ENCODE measurements at places on chromosomes 4 and X. TPM values are rescaled to one million over a fixed set of nuclear protein-coding genes. Genes with fewer than 3 reads are reported as not detected.
A peak's percentile ranks its signal among the peaks of the same experiment; 100 is the strongest.

GRCh38 chr4:77465271-77465670 is 140.3 kb upstream of the CXCL13 start:
- no peaks in the 10 kb centered on the region for H3K36me3 ChIP-seq
- H3K27ac ChIP-seq, result no peak overlapping the region
- DNase-seq, result no peak
- no peaks in the 10 kb centered on the region for H3K4me1 ChIP-seq
- no peaks in the 10 kb centered on the region for H3K27me3 ChIP-seq
- H3K4me3 ChIP-seq, result no peak overlapping the region

- H3K36me3 ChIP-seq, result no peaks in the 10 kb centered on the region
- H3K27ac ChIP-seq, result no peak overlapping the region
- no peak overlapping the region for H3K4me3 ChIP-seq
- H3K4me1 ChIP-seq, result no peaks in the 10 kb centered on the region
Observed at GRCh38 chrX:18833071-18833731, 125.8 kb downstream of the PPEF1 start.

DNA sequence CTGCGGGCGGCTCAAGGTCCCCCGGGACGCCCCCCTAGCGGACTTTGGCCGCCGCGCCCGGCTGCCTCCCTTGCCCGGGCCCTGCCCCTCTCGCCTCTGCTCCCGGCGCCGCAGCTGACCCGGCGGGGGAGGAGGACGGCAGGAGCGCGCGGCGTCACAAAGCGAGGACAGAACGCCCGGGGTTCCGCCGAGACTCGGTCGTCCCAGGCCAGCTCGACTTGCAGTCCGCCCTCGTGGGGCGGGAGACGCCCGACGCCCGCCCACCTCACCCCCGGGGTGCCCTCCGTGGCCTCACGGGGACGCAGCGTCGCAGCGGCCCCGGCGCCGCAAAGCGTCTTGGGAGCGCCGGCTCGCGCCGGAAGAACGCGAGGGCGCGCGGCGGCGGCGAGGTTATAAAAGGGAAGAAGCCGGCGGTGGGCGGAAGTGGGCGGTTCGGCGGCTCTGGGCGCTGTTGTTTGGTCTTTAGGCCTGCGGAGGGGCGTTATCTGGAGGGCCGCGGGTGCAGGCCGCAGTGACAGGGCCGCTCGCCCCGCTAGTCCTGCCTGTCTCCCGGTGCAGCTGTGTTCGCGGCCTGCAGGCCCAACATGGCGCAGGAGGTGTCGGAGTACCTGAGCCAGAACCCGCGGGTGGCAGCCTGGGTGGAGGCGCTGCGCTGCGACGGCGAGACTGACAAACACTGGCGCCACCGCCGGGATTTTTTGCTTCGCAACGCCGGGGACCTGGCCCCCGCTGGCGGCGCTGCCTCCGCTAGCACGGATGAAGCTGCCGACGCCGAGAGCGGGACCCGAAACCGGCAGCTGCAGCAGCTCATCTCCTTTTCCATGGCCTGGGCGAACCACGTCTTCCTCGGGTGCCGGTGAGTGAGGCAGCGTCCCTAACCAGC is at the start of gene CDKN2AIP:
Gene CDKN2AIP, plus strand, starts transcription at position 423 of the 883 bp plus-strand sequence. Its CDS starts 162 bp downstream, at position 585.
- peaks cover 25% of the 10 kb centered on the region for H3K4me1 ChIP-seq
- peak within 1 kb of the TSS; percentile 96 for H3K27ac ChIP-seq
- DNase-seq, result peak; percentile 81
- peaks cover 18% of the 10 kb centered on the region for H3K36me3 ChIP-seq
- no peaks in the 10 kb centered on the region for H3K27me3 ChIP-seq

DNA sequence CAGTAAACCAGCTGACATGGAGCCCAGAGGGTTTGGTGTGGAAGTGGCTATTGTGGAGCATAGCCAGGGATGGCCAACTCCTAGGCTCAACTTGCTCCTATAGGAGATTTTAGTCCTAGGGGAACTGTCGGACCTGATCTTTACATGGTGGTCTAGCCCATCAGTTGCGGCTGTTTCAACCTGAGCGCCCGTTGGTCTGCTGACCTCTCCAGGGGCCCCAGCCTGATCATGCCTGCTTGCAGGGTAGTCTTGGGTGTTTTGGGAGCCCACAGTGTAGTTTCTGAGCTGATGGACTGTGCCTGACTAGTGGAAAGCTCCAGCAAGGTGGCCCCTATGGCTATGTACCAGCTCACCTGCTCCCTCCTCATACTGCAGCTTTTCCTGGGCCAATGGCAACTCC is 597.0 kb downstream of the IQCM start:
- no peak for DNase-seq
- H3K27me3 ChIP-seq, result no peaks in the 10 kb centered on the region
- H3K4me3 ChIP-seq, result no peak overlapping the region
- H3K27ac ChIP-seq, result no peak overlapping the region

DNA sequence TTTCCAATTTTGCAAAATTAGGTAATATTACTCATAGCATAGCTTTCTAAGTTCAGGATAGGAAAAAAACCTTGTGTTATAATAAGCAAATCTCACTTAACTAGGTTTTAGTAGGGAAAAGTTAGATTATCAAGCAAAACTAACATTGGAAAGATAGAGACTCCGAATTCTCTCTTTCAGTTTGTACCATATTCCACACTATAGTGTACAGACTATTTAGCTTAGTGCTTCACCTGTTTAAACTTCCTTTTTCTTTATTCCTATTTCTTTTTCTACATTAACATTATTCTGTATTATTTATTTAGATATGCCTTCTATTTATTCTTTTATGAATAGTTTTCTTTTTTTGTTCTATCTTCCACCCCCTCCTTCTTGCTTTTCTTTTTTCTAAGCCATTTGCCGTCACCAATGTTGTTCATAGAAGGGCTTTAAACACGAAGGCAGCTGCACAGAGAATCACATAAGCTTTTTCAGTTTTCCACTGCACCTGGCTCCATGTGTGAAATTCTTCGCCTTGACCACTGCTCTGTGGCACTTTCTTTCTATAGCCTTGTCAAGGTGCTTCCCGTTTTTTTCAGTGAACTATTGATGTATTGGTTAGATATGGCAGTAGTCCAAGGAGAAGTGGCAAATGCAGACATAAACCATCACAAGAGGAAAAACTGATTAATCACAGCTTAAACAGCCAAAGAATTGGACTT is 8.5 kb downstream of the PCDH10 start:
- no peak overlapping the region for H3K4me3 ChIP-seq
- no peaks in the 10 kb centered on the region for H3K36me3 ChIP-seq
- no peak overlapping the region for H3K27ac ChIP-seq
- DNase-seq, result no peak

DNA sequence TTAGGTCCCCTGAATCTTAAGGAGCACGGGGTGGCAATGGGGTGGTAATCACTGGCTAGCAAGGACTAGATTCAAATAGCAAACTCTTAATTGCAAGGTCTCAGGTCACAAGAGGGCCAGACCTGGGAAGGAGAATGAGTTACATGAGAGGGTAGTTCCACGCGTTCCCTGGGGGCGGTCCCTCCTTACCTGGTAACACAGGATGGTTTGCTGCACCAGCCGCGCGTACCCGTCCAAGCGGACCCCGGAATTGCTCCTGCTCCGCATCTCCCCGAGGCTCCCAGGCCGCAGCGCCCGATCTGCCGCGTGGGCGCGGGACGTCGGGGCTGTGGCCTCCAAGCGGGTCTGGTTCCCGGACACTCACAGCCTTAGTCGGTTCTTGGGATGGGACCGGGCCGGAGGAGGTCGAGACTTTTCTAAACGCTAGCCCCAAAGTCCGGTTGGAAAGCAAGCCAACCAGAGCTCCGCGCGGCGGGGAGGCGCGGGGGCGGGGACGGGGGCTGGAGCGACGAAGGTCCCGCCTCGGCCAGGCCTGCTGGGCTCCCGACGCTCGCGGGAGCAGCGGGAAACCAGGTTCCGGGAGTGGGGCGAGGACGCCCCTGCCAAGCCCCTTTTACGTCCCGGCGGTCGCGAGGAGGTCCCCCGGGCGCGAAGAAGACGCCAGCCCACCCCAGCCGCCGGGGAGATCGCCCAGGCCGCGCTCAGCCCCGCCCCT is at the start of gene PHKA2:
Gene PHKA2, minus strand, starts transcription at position 449 of the 715 bp plus-strand sequence. Its CDS starts 182 bp downstream, at position 267.
- DNase-seq, result peak; percentile 18
- H3K27ac ChIP-seq, result peak within 1 kb of the TSS; percentile 83
- H3K36me3 ChIP-seq, result no peaks in the 10 kb centered on the region
- peaks cover 5% of the 10 kb centered on the region for H3K4me1 ChIP-seq

DNA sequence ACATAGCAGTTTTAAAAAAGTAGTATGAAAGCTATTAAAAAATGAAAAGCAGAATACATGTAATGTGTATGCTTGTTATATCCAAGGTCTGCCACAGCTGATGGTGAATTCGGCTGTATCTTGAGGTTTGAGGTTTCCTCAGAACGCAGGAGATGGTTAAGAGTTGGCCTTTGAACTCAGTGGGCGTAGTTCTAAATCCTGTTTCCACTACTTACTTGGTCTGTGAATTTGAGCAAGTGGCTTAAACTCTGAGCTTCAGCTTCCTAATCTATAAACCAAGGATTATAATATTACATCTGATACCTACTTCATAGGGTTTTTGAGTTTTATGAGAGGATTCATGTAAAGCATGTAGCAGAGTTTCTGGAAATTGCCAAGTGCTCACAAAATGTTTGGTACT is 125.2 kb downstream of the STIM2 start:
- H3K27ac ChIP-seq, result no peak overlapping the region
- no peaks in the 10 kb centered on the region for H3K4me1 ChIP-seq
- H3K36me3 ChIP-seq, result no peaks in the 10 kb centered on the region
- DNase-seq, result peak; percentile 70

- H3K4me3 ChIP-seq, result no peak overlapping the region
- H3K27me3 ChIP-seq, result no peaks in the 10 kb centered on the region
- H3K36me3 ChIP-seq, result no peaks in the 10 kb centered on the region
- no peak for DNase-seq
- no peaks in the 10 kb centered on the region for H3K4me1 ChIP-seq
Observed at GRCh38 chr4:113114884-113115283, 65.4 kb downstream of the ANK2 start.

GRCh38 chr4:150578745-150579501 is 3.0 kb upstream of the MAB21L2 start:
- H3K4me3 ChIP-seq, result peak overlapping the region; percentile 66
- H3K4me1 ChIP-seq, result peaks cover 11% of the 10 kb centered on the region
- no peaks in the 10 kb centered on the region for H3K36me3 ChIP-seq
- H3K27me3 ChIP-seq, result peaks cover 3% of the 10 kb centered on the region

DNA sequence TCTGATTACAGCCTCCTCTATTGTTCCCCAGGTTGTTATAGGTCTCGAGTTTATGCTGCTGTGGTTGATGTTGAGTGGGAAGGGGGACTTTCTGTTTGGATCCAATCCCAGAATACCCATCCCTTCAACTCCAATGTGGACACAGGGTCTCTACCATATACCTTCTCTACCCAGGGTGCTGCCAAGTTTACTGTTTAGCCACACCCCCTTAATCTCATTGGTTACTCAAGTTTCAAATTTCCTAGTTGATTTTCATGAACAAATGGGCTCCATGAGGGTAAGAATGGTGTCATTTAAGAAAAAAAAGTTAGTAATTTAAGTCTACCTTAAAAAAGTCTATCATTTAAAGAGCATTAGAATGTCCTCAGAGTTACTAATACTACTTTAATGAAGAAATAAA is 3.6 kb upstream of the SPP1 start:
- peaks cover 27% of the 10 kb centered on the region for H3K4me1 ChIP-seq
- H3K27me3 ChIP-seq, result no peaks in the 10 kb centered on the region
- H3K36me3 ChIP-seq, result no peaks in the 10 kb centered on the region
- no peak overlapping the region for H3K27ac ChIP-seq
- no peak for DNase-seq

DNA sequence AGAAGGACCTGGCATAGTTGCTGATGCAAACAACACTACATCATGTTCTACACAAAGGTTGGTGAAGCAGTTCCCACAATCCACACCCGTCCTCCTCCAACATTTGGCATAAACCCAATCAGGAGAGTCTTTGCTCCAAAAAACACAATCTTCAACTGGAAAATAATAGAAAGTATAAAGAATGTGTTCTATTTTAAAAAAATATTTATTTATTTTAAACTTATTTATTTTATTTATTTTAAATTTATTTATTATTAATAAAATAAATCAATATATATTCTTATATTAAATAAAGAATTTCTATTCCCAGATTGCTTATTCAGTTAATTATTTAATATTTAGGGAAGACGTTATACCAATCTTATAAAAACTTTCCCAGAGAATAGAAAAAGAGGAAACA is 1753.7 kb upstream of the AGA start:
- no peak overlapping the region for H3K27ac ChIP-seq
- H3K4me1 ChIP-seq, result no peaks in the 10 kb centered on the region
- no peaks in the 10 kb centered on the region for H3K36me3 ChIP-seq

- DNase-seq, result no peak
- peaks cover 5% of the 10 kb centered on the region for H3K4me1 ChIP-seq
- H3K4me3 ChIP-seq, result no peak overlapping the region
- no peaks in the 10 kb centered on the region for H3K27me3 ChIP-seq
- H3K36me3 ChIP-seq, result no peaks in the 10 kb centered on the region
Observed at GRCh38 chr4:109295081-109295480, 7.4 kb downstream of the COL25A1 start.

- peak; percentile 58 for DNase-seq
- no peaks in the 10 kb centered on the region for H3K36me3 ChIP-seq
- H3K27me3 ChIP-seq, result no peaks in the 10 kb centered on the region
- no peak overlapping the region for H3K27ac ChIP-seq
- no peak overlapping the region for H3K4me3 ChIP-seq
Observed at GRCh38 chrX:43703211-43703791, 47.2 kb downstream of the MAOA start.

DNA sequence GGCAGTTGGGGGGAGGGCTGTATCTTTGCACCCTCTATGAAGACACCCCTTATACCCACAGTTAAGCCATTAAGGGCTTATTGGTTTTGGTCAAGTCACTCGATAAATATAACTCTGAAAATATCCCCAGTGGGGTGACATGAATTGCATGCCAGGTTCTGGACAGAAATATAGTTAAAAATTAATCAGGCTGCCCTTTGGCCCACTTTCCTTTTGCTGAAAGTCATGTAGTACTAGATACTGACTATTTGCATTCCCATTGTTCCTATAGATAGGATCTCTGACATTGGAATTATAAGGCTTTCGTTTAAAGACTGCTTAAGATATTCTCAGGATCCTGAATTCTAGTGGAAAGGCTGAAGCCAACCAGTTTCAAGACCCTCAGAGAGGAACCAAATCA is 43.5 kb upstream of the LAMP2 start:
- no peak overlapping the region for H3K27ac ChIP-seq
- no peak for DNase-seq
- no peak overlapping the region for H3K4me3 ChIP-seq
- H3K36me3 ChIP-seq, result no peaks in the 10 kb centered on the region
- H3K4me1 ChIP-seq, result no peaks in the 10 kb centered on the region

GRCh38 chrX:111090458-111090857 is 5.5 kb upstream of the PAK3 start:
- H3K4me3 ChIP-seq, result no peak overlapping the region
- no peak overlapping the region for H3K27ac ChIP-seq
- no peak for DNase-seq
- no peaks in the 10 kb centered on the region for H3K4me1 ChIP-seq

- DNase-seq, result no peak
- no peak overlapping the region for H3K27ac ChIP-seq
- no peak overlapping the region for H3K4me3 ChIP-seq
- H3K36me3 ChIP-seq, result no peaks in the 10 kb centered on the region
- H3K4me1 ChIP-seq, result no peaks in the 10 kb centered on the region
- H3K27me3 ChIP-seq, result no peaks in the 10 kb centered on the region
Observed at GRCh38 chrX:23644744-23645143, 22.5 kb upstream of the PRDX4 start.

Gene TRPC3
- total RNA-seq, result not detected

Gene FAM47A
- total RNA-seq, result not detected

Gene GRXCR1
- total RNA-seq, result not detected

Gene TMEM271
- total RNA-seq, result 6.2 TPM

Gene FBXO8
- 11.9 TPM for total RNA-seq

Gene PALLD
- 551 TPM for total RNA-seq

Gene CT47B1
- not detected for total RNA-seq

Gene ZNF41
- total RNA-seq, result 5.7 TPM

Gene PHKA2
- total RNA-seq, result 11.5 TPM

Gene RPL36A
- 186 TPM for total RNA-seq

Gene RBMXL3
- total RNA-seq, result not detected

Gene IL21
- not detected for total RNA-seq

Gene GUCY1B1
- 2.5 TPM for total RNA-seq

Gene UGT2B15
- not detected for total RNA-seq

Gene DTHD1
- total RNA-seq, result not detected

Measured in astrocyte (in vitro differentiated cells and primary cell).